ENCODE measurements at places on chromosomes 2 and 18.
A peak's percentile ranks its signal among the peaks of the same experiment; 100 is the strongest.

DNA sequence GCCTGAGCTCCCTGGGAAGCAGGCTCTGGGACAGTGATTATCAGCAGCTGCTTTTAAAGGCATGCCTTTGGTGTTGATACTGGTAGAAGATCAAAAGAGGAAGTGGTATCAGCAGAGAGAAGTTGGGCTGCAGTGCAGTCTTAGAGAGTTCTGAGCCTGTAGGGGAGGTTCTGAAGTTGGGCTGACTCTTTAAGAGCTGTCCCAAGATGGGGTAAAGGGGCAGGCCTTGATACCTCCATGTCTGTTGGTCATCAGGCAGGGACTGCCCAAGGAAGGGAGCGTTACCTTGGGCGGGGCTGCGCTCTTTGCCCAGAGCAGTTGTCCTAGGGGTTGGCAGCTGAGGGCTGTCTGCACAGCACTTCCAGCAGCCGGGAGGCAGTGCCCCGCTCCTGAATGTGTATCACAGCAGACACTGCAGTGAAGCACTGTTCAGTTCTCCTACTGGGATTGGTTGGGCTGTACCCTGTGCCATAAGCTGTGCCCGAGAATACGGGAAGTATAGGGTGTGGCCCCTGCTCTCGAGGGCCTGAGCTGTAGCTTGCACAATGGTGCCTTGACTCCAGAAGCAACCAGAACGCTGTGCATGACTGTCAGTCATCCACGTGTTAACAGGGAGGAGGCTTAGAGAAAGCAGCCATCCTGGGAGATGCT lies 177.0 kb downstream of the CTIF start:
- DNase-seq, result no peak

DNA sequence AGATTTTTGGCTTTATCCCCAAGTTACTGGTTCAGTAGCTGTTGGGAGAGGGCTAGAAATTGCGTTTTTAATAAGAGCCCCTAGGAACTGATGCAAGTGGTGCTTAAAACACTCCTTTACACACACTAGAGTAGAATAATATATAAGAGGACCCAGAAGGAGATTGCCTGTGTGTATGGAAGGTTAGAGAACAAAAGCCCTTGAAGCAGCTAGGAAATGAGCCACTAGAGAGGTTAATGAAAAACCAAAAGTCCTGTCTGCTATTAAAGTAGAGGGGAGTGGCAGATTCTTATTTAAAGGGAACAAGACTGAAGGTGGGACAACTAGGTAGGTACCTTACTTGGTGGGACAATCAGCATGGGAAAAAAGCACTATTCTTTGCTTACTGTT lies 14.4 kb upstream of the SLC39A10 start:
- DNase-seq, result peak; percentile 47

DNA sequence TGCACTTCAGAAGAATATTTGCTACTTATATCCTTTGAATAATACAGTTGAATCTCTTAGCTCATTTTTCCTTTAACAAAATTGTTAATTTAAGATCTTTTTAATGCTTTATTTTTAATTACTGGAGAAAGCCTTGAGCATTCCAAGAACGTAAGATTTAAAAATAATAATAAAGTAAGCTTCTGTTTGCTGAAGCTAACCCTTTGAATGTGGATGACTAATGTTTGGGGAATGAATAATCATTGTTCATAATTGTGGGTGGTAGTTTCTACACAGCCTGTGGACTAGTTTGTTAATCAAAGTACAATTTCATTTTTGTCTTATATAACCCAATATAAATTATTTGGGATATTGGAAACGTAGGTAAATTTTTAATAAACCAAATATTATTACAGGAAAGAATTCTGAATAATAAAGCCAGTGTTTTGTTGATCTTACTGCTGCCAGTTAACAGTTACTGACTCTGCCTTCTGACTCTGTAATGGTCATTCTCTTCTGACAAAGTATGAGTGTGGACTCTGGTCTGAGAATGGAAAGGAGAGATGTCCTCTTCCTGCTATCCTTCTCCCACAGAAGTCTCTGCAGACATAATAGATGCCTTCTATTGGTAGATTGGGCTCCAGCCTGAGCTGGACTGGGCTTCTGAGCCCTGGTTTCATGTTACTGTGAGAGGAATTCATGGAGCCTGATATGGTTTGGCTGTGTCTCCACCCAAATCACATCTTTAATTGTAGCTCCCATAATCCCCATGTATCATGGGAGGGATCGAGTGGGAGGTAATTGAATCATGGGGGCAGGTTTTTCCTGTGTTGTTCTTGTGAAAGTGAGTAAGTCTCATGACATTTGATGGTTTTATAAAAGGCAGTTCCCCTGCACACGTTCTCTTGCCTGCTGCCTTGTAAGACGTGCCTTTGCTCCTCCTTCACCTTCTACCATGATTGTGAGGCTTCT lies 292.7 kb upstream of the SLC39A10 start:
- DNase-seq, result peak; percentile 76

- no peak for DNase-seq
Measured at GRCh38 chr18:73897517-73897916, 250.1 kb downstream of the FBXO15 start.

All from kidney tubule cell (primary cell).